ENCODE measurements at places on chromosomes 6 and 20.

GRCh38 chr6:29211488-29211887, 40.8 kb downstream of the OR2J2 start:
- no peak for DNase-seq

DNA sequence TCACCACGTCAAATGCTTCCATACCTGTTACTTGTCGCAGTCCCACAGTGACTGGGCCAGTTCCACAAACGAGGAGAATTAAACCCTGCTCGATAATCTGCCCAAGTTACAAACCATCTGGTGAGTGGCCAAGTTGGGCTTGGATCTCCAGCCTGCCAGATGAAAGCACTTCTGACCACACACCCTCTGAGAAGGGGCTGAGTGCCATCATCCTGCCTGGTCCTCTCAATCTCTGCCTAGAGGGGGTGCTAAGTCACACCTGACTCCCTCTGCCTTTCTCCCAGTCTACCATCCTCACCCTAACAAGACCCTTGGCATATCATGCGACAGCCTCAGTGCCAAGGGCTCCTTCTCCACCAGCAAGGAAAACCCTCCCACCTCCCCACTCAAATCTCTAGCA, 15.8 kb downstream of the RRP36 start:
- no peak for DNase-seq

DNA sequence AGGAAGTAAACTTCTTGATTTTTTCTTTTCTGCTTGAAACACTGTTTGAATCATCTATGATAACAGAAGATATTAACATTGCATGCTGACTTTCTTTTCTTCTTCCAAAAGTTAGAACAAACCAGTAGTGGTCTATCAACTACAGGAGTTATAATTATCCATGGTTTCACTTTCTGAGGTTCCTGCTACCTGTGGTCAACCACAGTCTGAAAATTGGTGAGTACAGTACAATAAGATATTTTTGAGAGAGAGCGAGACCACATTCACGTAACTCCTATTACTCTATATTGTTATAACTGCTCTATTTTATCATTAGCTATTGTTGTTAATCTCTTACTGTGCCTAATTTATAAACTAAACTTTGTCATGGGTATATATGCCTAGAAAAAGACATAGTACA, 86.1 kb downstream of the MAP7 start:
- DNase-seq = no peak

DNA sequence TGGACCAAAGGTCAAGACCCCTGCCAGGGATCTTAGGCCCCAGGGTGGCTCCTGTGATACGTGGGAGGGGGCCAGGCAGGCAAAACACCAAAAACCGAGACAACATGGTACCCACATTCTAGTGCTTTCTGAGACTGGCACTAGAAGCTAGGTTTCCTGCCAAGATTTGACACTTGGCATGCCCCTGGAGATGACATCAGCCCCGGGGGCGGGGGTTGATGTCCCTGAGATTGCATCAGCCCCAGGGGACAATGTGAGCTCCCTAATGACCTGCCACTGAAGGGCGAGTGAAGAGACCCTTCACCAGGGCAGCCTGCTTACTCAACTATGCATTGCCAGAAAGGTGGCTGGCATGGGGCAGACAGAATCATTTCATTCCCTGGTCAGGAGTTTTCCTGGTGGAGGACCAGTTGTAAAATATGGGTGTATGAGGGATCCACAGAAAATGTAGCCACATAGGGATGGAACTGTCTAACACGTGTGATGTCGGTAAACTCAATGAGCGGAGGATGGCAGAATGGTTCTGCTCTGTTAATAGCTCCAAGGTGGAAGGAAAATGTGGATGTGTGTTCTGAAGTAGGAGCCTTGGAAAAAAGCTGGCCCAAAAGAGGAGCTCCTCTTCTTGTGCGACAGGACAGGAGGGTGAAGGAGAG, 219.7 kb downstream of the UNC5CL start:
- DNase-seq = no peak

- DNase-seq = no peak
Observed at GRCh38 chr6:170485159-170485558, 67.9 kb downstream of the PSMB1 start.

DNA sequence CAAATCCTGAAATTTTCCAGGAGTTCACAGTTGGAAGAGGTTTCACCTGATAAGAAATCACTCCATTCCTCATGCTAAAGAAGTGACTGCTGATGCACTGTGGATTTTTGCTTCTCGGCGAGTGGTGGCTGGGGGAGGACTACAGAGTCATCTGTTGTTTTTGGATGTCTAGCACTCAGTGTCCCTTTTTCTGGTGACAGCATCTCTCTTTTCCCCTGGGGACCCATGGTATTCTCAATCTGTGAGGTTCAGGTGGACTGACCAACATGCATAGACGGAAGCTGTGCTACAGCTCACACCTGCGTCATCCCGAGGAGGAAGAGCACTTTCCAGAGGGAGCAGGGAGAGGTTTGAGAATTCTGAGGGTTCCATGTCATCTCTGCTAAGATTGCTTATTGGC, 42.7 kb upstream of the ZNF831 start:
- no peak for DNase-seq

- no peak for DNase-seq
Observed at GRCh38 chr20:62710886-62711702, 2.5 kb downstream of the NTSR1 start.

GRCh38 chr6:128240024-128240428, 280.4 kb downstream of the PTPRK start:
- no peak for DNase-seq

- no peak for DNase-seq
Observed at GRCh38 chr6:135439549-135439948, 58.0 kb downstream of the AHI1 start.

DNA sequence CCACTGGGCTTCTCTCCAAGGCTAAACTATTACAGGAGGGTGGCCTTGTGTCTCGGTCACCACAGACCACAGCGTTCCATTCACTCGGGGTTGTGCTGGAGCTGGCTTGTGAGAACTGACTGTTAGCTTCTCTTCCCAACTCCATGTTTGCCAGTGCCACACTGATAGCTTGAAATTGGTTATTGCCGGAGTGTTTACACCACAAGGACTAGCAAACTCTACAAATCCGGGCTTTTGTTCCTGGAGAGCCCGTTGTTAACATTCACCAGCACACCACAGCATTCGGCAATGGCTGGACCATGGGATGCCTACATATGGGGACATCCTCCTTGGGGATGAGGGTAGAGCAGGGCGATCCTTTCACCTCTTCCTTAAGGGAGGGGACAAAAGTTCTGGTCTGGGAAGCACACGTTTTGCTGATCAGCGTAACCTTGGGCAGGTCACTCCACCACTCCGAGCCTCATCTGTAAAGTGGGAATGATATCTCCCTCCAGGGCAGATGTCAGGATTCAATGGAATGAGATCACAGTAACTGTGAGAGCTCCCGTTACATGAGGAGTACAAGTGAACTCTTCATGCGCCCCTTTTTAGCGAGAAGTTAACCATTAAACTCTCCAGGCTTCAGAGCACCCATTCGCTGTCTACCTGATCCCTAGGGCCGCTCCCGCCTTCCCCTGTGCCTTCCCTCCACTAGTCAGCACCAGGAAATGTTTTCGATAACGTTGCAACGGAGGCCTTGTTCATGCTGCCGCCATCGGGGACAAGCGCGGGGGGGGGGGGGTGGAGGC, 41.7 kb upstream of the TTPAL start:
- no peak for DNase-seq

- no peak for DNase-seq
Observed at GRCh38 chr6:158815907-158816306, 3.3 kb downstream of the EZR start.

DNA sequence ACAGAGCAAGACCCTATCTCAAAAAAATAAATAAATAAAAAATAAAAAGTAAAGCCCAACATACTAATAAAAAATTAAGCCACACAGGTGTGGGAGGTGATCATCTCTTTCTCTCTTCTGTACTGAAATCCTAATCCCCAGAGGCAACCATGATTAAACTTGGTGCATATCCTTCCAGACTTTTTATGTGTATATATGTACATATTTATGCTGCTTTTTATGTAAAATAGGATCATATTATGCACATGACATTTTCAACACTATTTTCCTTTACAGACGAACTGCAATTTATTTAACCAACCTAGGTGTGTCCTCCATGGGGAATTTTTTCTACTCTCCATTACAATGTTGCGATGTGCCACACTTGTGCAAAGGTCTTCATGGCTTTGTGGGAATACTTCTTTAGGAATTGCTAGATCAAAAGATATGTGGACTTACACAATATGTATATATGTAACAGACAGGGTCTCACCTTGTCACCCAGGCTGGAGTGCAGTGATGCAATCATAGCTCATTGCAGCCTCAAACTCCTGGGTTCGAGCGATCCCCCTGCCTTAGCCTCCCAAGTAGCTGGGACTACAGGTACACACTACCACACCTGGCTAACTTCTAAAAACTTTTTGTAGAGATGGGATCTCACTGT, 23.7 kb downstream of the RMND1 start:
- no peak for DNase-seq

GRCh38 chr6:56214041-56214702, 33.2 kb downstream of the COL21A1 start:
- DNase-seq = no peak

DNA sequence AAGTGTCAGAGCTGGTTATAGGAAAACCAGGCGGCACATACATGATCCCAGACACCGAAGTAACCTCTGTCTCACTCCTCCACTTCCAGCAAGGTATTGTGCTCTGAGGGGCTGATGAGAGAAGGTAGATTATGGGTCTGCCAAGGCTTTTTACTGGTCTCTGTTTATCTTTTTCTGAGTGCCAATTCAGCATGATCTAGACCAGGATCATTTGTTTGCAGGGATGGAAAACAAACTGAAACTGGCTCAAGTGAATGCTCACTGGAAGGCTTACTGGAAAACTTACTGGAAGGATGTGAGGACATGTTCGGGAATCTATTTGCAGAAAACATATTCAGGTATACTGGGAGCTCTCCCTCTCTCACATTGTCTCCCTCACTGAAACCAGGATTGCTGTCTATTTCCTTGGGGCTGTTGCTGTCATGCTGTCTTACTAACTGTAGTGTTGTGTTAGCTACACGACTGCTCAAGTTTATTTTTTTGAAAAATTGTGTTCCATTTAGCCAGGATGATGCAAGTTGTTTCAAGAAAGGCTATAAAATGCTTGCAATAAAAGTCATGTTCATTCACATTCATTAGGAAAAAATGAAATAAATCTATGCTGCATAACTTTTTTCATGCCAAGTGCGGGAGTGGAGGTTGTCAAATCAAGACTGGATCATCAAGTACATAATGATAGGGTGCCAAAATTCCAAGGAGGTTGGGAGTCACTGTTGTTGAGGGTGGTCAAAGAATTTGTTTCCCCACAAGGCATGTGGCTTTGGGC, 37.0 kb downstream of the KLHL31 start:
- DNase-seq = no peak

GRCh38 chr6:170367241-170367640, 60.7 kb downstream of the FAM120B start:
- DNase-seq = no peak

DNA sequence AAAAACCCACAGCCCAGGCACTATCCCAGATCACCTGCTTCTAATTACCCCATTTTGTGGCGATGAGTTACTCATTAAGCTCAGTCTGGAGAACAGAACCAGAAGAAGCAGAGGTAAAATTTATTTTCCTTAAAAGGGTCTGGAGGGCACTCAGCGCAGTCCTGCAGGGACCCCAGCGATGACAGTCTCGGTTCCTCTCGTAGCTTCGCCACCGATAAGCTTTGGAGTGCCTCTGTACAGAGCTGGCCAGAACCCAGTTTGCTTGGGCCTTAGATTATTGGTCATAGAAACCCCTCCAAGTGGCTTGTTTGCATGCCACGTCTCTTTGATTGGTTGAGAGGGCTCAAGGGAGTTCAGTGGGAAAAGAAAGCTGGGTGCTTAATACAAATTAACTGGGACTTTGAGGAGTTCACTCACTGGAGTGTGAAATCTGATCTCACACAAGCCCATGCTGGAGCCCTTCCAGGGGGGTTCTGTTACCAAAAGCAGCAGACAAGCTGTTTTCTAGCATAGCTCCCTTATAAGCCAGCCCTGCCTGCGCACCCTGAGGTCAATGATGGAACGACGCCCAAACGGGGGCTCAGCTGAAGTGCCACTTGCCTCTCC, 158.5 kb upstream of the ARID1B start:
- peak; percentile 72 for DNase-seq

DNA sequence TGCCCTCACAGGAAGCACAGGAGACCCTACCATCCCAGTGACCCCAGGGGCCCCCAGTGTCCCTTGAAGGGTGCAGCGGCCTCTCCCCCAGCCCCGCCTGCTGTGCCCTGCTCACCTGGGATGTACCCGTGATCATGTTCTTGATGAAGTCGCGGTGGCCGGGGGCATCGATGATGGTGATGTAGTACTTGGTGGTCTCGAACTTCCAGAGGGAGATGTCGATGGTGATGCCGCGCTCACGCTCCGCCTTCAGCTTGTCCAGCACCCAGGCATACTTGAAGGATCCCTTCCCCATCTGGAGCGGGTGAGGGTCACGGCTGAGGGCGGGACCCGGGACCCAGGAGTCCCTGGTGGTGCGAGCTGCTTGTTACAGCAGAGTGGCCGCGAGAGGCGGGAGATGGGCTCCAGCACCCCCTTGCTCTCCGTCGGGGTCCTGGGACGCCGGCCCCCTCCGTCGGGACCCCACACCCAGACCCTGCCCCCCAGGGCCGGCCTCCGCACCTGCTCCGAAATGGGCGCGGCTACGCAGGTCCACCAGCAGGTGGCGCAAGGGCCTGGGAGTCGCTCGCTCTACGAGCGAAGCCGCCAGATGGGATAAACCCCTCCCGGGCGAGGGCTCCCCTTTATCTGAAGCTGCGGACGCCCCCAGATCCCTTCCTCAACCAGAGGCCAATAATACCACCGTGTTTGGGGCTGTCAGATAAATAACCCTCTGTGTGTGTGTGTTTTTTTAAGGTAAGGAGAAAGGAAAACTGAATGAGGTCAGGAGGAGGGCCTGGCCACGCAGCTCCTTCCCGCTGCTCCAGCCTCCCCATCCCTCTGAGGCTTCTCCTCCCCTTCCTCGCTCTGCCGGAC, 2.9 kb downstream of the EEF1A2 start:
- peak; percentile 86 for DNase-seq

GRCh38 chr6:34070315-34071135, 75.4 kb downstream of the GRM4 start:
- DNase-seq = no peak

DNA sequence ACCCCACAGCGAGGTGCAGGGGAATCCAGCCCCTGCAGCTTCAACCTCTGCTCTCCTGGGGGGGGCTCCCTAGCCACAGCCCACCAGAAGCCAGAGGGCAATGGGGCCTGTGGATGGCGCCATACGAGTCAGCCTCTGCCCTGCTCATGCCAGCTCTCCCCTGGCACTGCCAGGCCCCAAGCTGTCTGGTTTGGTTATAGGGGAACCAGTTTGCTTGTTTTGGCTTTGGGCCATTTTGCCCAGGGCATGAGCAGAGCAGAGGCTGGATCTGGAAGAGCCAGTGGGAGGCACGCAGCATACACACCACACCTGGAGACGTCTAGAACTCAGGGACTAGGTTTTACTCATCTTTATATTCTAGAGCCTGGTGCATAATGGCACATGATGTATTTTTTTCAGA, 66.7 kb upstream of the SLC22A16 start:
- no peak for DNase-seq

DNA sequence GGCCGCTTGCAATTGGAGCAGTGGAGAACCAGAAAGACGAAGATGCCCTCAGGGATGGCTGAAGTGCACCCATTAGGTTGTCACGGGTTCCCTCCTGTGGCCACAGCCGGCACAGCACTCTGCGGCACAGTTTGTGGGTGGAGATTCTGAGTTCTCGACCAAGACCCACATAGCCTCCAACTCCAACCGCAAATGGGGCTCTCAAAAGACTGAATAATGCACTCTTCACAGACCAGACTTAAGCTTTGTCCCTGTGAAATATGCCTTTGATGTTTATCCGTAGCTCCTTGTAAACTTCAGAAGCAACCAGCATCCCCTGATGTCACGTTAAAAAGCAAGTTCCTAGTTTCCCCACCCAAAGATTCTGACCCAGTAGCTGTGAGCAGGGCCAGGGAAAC, 934 bp upstream of the CST9 start:
- DNase-seq = peak; percentile 90
